ENCODE measurements at places on chromosomes 7 and 10. TPM values are rescaled to one million over a fixed set of nuclear protein-coding genes. Genes with fewer than 3 reads are reported as not detected.

Gene EPO
- total RNA-seq: not detected

Gene LLCFC1
- not detected for total RNA-seq

Gene GPR15LG
- total RNA-seq: not detected

Gene PRSS1
- total RNA-seq: not detected

Gene AKR1C1
- 0.40 TPM for total RNA-seq

Gene NRF1
- total RNA-seq: 15.7 TPM

GRCh38 chr7:27030393-27031050 lies 65.3 kb downstream of the HOXA1 start:
- no peak for DNase-seq

DNA sequence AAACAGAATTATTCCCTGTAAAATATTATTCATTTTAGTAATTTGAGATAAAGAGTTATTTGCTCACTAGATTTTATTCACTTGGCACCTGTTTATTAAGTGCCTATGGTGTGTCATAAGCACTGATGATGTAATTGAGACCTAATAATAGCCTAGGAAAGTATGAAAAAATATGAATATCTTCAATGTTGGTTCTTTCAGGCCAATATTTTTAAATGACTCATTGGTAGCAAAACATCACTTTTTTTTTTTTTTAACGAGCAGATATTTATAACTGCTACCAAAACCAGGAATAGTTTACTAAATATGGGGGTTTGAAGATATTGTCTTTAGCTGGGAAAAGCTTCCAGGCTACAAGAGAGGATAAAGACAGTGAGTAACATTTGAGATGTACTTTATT lies 228.0 kb downstream of the PRKG1 start:
- no peak for DNase-seq

DNA sequence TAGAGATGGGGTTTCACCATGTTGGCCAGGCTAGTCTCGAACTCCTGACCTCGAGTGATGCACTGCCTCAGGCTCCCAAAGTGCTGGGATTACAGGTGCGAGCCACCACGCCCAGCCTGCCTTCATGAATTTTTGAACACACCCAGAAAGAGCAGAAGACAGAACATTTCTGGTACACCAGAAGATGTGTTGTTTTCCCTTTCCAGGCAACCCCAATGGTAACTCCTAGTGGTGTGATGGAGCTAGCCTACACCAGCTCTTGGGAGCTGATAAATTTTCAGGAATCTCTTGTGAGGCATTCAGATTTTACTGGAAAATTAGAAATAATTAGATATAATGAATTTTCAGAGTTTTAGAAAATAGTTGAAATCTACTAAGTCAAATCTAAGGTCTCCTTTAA lies 904 bp upstream of the CCDC7 start:
- no peak for DNase-seq

DNA sequence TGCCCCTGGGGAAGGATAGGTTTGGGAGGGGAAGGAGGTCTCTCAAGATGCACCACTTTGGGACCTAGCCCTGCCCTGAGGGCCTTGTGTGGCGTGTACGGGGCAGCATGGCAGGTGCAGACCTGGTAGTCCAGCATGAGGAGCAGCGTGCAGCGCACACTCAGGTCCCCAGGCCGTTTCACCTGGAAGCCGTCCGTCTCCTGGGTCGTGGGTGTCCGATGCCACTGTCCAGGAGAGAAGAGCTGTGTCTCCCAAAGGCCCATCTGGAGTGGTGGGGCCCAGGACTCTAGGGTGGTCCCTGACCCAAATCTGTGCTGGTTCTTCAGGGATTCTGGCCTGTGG lies 6.8 kb downstream of the SMARCD3 start:
- DNase-seq: no peak

- no peak for DNase-seq
These were observed 62.2 kb downstream of the CNOT4 start for GRCh38 chr7:135447748-135448147.

DNA sequence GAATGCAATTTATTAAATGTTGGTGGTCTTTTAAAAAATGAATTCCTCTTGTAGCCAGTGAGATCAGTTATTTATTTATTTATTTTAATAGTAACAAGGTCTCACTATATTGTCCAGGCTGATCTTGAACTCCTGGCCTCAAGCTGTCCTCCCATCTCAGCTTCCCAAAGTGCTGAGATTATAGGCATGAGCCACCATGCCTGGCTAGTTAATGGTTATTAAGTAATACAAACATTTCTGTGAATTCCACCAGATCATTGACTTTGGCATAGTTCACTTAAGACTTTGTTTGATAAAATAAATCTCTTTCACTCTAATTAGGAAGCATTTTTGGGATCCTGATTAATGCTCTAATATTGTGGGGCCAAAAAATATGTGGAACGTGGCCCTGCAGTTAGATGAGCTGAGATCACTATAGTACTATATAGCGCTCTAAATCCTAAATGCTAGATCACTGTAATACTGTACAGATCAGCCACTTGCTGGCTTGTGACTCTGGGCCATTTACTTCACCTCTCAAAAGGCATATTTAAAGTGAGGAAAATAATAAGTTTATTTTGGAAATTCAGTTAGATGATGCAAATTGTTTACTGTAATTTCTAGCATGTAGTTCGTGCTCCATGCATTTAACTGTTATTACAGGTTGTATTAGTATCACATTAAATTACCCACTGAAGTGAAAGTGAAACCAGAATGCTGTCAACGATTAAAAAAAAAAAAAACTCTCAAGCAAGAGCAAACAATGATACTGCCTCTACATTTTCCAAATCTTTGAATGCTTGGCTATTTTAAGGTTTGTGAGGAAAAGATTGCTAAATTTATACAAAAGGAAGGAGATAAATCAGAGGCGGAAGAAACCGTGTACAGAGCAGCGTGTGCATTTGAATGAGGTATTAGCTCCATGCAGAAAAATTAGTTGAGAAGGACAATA lies 15.9 kb upstream of the FAS start:
- DNase-seq: no peak

- no peak for DNase-seq
These were observed 180.8 kb downstream of the MDFIC start for GRCh38 chr7:115102738-115103137.

DNA sequence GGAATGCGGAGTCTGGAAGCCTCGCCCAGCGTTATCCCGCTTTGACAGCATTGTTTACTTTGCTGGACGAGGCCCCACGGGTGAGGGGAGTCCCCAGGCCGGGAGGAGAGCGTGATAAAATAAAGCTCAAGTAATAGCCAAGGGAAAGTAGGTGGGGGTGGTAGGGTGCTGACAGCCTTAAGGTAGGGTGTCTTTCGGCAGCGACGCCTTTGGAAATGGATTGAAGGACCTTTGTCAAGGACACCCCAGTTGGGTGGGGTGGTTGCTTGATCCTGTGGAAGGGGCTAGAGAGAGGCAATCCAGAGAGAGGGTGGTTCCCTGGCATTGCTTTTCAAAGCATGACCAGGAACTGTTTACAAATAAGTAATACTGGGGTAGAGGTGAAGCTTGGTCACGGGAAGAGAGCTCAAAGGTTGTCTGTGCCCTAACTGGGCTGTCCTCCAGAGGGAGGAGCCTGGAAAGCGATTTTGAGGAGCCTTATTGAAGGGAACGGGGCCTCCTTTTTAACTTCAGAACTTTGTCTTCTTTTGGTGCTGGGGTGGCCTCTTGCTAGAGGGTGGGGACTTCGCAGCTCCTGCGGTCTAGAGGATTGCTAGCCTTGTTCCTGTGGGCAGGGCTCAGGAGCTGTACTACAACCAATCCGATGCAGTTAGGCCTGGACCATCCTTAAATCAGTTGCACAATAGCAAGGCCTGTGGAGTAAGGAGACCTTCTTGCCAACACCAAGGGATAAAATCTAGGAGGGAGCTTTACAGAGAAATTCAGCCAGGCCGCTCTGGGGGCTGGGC lies 1.3 kb downstream of the EIF4EBP2 start:
- peak; percentile 70 for DNase-seq
